ENCODE measurements at places on chromosomes 1 and 21.

- no peak for DNase-seq
Measured at GRCh38 chr1:47536646-47537118, 98.8 kb downstream of the FOXD2 start.

GRCh38 chr1:152018537-152018936 lies 18.3 kb downstream of the S100A11 start:
- DNase-seq = no peak

GRCh38 chr1:93739472-93739871 lies 57.8 kb upstream of the BCAR3 start:
- no peak for DNase-seq

DNA sequence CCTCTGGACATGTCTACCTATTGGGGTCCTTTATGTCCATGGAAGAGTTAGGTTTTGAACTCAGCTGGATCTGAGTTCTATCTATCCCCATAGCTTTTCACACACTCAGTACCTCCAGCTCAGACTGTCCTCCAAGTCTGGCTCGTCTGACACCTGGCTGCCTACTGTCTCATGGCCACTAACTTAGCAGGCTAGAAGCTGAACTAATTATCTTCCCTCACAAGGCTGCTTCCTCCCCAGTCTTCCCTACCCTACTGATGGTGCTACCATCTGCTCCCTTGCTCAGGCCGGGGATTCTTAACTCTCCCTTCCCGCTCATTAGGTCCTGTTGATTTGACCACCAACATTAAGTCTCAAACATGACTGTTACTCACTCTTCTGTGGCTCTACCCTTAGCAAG lies 13.4 kb downstream of the VANGL2 start:
- DNase-seq = no peak

DNA sequence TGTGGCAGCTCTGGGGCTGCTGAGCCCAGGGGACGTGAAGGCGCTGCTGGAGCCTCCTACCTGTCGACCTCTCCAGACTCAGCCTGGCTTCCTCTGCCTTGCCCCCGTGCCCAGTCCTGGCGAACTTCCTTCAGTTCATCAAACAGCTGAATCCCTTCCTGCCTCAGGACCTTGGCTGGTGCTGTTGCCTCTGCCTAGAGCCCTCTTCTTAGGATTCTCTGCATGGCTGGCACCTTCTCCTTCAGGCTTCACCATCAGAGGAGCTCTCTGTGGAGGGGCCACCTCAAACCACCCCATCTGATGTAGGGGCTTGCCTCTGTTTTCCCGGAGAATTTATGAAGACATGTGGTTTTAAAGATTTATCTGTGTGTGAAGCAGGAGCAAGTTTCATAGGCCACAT lies 23.4 kb upstream of the ATF3 start:
- DNase-seq = no peak

- DNase-seq = no peak
Measured at GRCh38 chr1:112172294-112172882, 182.9 kb upstream of the KCND3 start.

DNA sequence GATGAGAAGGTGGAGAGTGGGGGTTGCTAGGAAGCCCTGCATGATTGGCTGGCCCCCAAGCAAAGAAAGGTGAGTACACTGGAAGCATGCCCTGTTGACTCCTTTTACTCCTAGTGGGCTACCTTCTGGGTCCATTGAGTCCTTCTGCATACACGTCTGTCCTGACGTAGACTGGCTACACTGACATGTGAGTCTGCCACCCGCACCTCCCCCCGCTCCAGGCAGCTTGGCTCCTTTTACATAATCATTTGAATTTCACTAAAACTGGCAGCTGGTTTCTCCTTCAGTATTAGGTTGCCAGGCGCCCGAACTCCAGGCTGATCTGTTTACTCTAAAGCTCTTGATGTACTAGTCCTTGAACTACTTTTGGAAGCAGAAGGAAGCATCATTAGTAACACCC lies 8.7 kb downstream of the MRPS21 start:
- DNase-seq = no peak

- no peak for DNase-seq
Measured at GRCh38 chr1:95041491-95042165, 31.1 kb downstream of the ALG14 start.

DNA sequence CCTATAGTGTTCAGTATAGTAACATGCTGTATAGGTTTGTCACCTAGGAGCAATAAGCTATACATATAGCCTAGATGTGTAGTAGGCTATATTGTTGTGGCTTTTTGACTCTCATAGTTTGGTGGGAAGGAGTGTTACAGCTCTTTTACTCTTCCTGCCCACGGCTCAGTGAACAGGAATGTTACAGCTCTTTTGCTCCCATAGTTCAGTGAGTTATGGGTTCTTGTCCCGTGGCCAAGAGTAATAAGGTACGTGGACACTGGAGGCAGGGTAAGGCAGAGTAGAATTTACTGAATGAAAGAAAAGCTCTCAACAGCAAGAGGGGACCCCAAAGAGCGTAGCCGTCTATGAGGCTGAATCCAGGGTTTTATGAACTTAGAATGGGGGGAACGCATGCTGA lies 734.3 kb downstream of the ADGRL2 start:
- no peak for DNase-seq

DNA sequence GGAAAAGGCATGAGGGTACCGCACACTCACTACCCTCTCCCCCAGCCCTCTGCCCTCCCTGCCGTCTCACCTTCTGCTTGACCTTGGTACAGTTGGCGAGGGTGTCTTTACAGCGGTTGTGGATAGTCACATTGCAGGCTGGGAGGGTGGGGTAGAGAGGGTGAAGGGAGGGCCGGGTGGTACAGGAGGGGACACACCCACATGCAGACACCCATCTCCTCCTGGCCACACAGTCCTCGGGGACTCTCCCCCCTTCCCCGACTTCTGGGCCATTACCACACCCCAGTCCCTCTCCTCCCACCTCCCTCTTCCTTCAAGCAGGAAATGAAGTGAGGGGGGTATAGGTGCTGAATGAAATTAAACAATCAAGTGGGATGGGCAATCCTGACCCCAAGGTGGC lies 11.6 kb downstream of the ARHGEF2 start:
- no peak for DNase-seq

- DNase-seq = no peak
Measured at GRCh38 chr1:239763850-239764249, 327.8 kb upstream of the FMN2 start.

DNA sequence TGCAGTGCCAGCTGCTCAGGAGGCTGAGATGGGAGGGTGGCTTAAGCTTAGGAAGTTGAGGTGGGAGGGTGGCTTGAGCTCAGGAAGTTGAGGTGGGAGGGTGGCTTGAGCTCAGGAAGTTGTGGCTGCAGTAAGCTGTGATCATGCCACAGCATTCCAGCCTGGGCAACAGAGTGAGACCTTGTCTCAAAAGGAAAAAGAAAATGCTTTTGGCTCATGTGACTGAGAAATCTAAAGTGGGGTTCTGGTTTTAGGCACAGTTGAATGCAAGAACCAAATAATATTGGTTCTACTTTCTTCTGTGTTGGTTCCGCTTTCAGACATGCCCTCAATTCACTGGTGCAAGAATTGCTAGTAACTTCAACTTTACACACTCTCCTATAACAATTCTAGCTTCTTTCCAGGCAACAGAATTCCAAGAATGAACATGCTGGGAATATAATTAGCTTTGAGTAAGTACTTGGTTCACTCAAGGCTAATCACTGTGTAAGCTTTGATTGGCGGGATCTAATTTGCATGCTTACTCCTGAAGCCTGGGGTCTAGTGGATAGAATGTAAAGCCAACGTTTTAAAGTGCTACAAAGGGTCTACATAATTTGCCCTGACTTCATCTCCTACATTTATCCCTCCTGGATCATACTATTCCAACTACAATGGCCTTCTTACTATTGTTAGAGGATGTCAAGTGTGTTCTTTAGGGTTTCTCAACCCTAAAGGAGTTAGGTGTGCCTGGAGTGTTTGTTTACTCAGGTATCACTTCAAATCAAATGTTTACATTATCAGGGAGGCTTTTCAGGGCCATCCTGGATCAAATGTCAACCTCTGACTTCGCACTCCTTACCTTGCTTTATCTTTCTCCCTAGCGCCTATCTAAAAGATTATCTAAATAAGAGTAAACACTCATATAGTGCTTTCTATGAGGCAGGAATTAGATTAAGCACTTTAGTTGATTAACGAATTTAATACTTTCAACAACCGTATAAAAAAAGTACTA lies 115.1 kb downstream of the SLC16A1 start:
- DNase-seq = no peak

DNA sequence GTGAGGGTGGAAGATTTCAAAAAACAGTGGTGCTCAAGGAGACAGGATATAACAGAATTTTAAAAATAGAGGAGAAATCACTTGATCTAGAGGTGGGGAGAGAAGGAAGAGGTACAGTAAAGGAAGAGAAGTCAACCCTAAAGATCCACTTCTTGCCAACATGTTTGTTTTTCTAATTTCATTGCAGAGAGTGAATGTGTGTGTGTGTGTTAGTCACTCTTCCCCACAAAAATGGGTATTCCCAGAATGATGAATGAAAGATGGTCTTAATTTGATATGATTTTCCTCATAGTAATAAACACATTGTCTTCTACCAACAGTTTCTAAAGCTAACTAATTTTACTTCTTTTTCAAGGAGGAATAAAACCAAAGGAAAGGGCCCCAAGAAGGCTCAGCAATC lies 74.2 kb upstream of the NGF start:
- DNase-seq = no peak

GRCh38 chr1:176159993-176160392 lies 47.1 kb downstream of the COP1 start:
- no peak for DNase-seq

DNA sequence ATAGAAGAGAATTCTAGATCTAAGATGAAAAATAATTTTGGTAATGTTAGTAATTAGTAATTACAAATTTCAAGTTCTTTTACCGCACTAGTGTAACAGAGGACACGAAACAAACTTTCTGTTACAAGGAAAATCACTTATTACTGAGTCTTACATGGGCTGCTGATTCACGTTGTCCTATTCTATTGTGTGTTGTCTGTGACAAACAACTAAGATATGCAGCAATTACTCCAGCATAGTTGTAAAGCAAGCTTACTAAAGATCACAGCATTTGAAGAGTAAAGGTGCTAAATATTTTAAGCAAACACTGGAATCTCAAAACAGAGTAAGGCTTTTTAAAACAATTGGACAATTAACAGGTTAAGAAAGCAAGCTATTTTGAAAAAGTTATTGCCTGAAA lies 502.3 kb downstream of the KCNT2 start:
- no peak for DNase-seq

- no peak for DNase-seq
Measured at GRCh38 chr21:15686506-15686905, 43.3 kb upstream of the USP25 start.

DNA sequence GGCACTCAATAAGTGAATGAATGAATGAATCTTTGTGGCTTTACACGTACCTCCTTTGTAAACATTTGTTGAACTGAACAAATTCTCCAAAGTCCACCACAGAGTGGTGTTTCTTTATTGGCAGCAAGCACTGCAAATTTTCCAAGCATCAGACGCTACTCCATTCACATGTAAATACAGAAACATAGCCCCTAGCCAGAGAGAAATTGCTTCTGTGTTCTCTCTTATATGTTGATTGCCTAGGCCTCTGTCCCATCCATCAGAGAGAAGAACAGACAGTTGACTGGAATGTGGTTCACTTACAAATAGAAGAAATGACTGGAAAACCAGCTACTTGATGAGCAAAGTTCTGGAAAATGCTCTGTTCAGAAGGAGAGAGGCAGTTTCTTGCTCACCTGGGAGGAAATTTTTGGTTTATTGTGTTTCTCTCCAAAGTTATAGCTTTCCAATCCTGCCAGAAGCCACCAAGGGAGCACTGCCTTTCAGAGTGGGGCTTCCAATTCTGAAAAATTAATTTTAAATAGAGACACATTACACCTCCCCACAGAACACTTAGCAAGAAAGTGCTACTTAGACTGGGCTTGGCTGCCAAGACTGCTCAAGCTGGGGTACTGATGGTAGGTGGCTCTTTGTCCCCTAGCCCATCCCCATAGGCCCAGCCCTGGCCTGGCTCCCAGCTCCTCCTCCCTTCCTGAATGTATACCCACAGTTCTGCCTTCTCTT lies 18.1 kb upstream of the KIRREL1 start:
- DNase-seq = no peak

DNA sequence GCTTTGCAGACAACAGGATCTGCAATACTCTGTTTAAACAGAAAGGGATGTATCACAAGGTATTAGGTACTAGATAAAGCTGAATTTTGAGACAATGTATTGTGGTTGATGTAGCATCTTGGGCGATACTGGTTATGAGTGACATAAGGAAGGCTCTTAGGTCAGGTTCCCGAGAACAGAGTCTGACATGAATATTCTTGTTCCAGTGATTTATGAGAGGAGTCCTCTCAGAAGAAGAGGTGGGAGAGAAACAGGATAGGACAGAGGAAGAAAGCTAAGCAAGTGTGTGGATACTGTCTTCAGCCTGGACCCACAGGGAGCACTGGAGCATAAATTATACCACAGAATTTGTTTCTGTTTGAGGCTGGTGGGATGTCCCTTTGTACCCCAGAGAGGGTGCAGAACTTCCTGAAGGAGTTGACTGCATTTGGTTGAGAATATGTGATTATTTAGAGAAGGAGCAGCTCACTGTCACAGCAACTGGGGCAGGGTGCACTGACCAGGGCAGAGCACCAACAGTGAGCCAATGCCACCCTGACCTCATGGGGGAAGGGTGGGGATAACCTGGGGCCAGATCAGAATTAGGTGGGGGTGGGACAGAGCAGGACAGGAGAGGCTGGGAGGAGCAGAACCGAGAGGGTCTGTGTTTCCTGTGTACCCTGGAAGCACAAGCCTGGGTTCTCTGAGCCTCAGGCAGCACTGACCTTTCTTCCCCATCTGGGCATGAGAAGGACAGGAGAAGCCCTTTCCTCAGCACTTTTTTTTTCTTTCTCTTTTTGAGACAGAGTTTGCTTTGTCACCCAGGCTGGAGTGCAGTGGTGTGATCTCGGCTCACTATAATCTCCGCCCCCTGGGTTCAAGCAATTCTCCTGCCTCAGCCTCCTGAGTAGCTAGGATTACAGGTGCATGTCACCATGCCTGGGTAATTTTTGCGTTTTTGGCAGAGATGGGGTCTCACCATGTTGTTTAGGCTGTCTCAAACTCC lies 36.3 kb upstream of the SLC6A9 start:
- DNase-seq = no peak

Data from activated naive CD4-positive, alpha-beta T cell treated with anti-CD3 and anti-CD28 coated beads, Interleukin-2, amount 50 U/mL, for 16 hours (primary cell).